ENCODE measurements at places on chromosomes 12 and 14.

DNA sequence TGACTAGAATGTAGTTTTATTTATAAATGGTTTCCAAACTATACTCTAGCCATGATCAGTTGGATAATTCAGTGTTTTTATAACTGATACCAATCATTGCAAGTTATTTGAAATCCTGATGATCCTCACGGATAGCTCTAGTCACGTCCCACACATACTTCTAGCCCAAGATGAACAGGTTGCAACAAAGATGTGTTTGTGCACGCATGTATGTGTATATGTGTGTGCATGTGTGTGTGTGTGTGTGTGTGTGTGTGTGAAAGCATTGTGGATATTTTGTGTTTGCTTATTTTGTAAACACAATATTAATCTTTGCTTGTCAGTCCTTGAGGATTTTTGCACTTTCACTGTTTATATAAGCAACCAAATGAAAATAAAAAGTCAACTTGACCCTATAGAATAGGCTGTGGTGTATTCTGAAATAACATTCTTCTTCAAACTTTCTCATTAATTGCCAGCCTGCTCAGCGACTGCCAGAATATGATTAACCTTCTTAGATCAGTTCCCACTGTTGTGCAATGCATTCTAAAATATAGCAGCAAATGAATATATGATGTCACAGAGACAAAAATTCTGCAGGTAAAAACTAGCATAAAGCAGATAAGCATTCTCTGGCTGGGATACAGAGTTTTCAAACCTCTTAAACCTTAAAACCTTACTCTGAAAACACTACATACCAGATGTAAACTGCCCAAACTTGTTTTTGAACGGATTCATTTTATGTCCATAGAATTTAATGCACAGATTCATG, 48.8 kb upstream of the HIF1A start:
- no peak for DNase-seq

DNA sequence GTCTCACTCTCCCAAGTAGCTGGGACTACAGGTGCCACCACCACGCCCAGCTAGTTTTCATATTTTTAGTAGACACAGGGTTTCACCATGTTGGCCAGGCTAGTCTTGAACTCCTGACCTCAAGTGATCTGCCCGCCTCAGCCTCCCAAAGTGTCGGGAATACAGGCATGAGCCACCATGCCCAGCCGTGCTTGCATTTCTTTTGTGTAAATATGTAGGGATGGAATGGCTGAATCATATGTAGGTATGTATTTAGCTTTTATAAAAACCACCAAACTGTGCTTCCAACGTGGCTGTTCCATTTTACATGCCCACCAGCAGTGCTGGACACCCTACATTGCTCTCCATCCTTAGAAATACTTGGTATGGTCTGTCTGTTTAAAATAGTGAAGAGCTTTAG, 32.8 kb upstream of the CLMN start:
- no peak for DNase-seq

DNA sequence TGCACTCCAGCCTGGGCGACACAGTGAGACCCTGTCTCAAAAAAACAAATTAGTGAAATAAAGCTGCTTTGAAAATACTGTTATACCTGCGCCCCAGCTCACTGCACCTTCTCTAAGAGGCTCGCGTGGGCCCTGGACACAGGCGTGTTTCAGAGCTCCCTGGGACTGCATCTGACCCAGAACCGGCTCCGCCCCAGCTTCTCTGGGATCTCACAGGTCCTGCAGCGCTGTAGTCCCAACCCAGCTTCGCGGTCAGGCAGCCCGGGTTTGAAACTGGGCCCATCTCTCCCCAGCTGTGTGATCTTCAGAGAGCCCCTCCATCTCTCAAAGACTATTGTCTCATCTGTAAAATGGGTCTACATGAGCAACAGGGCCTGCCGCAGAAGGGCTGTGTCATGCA, 7.5 kb downstream of the RIMBP2 start:
- no peak for DNase-seq

DNA sequence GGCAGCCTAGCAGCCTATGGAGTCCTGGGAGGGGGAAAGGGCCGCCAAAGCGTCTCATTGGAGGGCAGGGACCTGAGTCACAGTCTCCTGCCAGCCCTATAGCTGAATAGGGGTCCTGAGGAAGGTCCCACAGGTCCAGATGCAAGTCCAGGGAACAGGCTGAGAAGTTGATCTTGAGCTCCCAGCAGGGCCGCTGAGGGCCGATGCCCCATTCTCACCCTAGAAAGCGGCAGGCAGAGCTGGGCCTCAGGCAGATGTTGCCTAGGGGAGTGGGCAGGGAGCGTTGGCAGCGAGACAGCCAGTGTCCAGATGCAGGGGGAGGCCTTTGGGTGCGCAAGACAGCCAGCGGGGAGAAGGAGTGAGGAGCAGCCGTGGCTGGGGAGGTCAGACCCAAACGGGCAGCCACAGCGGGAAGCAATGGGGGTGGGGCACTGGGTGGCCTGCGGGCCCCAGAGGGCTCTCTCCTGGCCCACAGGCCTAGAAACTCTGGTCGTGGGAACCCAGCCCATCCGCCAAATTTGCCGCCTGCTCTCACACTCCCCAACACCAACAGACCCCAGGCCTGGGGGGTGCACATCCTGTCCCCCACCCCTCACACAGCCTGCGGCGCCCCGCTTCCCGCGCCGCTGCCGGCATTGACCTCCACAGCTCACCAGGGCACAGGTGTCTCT, 1.1 kb downstream of the HDAC7 start:
- no peak for DNase-seq

DNA sequence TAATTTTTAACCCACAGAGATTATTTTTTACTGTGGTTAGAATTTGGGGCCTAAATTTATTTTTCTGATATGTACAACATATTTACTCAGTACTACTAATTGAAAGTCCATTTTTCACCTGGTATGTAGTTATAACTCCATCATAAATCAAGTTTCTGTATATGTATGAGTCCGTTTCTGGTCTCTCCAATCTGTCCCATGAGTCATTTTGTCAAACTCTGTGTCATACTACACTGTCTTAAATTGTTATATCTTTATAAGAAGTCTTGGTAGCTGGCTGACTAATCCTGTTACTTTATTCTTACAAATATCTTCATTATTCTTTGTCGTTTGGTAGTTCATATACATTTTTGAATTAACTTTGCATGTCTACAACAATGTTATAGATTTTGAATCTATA, 344.0 kb downstream of the PDZRN4 start:
- no peak for DNase-seq

DNA sequence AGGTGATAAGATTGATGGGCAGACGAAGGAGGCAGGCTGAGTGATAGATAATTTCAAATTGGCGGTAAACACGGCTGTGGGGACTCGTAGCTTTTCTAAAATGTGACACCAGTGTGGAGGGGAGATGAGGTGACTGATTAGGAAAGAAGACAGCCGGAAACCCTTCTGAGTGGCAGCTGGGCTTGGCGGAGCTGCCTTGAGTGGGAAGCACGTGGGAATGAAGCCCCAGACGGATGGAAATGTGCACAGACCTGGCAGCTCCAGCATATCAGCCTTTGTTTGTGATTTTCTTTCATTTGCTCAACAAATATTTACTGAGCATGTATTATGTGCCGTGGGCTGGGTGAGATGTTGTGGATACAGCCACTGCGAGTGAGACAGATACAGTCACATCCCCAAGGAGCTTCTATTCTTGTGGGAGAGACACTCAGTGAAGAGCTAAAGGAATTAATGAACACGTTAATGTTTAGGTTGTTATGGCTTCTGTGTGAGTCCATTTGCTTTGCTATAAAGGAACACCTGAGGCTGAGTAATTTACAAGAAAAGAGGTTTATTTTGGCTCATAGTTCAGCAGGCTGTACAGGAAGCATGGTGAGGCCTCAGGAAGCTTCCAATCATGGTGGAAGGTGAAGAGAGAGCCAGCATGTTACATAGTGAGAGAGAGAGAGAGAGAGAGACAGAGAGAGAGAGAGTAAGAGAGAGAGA, 65.5 kb upstream of the LHX5 start:
- DNase-seq: no peak

- no peak for DNase-seq
Observed at GRCh38 chr12:78430551-78430950, 434.0 kb upstream of the SYT1 start.

DNA sequence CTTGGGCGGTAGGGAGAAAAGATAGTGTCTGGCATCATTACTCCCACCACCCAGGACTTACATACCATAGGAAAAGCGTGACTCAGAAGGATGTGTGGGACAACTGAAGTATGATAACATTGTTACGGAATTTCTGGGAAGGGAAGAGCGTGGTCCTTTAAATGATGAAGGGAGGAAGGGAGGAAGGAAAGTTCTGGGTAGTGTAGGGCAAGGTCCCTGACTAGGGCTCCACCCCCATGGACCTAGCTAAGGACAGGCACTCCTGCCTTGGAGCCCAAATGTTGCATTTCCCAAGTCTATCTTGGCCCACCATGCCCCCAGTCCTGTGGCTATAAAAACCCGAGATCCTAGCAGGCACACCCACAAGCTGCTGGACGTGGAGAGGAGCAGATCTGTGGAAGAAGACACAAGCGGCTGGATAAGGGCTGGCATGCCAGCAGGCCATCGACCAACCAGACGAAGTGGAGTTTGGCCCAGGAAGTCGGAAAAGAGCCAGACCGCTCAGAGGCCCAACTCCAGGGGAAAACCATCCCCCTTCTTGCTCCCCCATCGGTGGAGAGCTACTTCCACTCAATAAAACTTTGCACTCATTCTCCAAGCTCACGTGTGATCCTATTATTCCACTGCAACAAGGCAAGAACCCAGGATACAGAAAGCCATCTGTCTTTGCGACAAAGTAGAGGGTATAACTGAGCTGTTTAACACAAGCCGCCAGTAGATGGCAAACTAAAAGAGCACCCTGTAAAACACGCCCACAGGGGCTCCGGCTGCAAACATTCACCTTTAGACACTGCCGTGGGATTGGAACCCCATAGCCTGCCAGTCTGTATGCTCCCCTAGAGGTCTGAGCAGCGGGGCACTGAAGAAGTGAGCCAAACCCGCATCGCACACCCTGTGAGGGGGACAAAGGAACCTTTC, 23.0 kb upstream of the RAB21 start:
- DNase-seq: no peak

DNA sequence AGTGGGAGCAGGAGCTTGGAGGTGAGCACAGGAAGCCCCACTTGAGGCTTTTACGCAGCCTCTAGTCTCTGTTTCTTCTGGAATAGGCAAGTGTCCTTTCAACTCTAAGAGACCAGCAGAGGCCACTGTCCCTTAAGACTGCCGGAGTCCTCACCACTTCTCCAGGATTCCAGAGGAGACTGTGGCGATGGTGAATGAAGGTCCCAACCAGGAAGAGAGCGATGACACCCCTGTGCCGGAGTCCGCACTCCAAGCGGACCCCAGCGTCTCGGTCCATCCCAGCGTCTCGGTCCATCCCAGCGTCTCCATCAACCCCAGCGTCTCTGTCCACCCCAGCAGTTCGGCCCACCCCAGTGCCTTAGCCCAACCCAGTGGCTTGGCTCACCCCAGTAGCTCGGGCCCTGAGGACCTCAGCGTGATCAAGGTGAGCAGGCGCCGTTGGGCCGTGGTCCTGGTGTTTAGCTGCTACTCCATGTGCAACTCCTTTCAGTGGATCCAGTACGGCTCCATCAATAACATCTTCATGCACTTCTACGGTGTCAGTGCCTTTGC, 442 bp downstream of the FLVCR2 start:
- DNase-seq: no peak

DNA sequence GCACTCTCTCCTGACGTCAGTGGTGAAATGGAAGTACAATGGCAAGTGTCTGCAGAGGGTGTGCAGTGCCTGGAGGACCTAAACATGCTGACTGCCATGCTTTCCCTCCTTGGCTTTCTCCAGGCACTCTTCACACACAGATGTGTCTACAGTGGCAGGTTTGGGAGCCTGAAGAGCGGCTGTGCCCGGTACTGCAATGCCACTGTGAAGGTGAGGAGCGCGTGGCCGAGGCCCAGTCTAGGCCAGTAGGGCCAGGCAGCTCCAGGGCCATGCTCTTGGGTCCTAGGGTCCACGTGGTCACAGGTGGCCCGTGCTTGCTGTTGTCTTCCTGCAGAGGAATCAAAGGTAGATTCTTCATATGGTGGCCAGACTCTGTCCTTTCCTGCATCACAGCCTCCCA, 81.4 kb downstream of the STAB2 start:
- no peak for DNase-seq

- DNase-seq: peak; percentile 59
Observed at GRCh38 chr14:106586098-106586704, 1059.8 kb downstream of the TMEM121 start.

- no peak for DNase-seq
Observed at GRCh38 chr14:52596320-52596719, 43.7 kb downstream of the GPR137C start.

DNA sequence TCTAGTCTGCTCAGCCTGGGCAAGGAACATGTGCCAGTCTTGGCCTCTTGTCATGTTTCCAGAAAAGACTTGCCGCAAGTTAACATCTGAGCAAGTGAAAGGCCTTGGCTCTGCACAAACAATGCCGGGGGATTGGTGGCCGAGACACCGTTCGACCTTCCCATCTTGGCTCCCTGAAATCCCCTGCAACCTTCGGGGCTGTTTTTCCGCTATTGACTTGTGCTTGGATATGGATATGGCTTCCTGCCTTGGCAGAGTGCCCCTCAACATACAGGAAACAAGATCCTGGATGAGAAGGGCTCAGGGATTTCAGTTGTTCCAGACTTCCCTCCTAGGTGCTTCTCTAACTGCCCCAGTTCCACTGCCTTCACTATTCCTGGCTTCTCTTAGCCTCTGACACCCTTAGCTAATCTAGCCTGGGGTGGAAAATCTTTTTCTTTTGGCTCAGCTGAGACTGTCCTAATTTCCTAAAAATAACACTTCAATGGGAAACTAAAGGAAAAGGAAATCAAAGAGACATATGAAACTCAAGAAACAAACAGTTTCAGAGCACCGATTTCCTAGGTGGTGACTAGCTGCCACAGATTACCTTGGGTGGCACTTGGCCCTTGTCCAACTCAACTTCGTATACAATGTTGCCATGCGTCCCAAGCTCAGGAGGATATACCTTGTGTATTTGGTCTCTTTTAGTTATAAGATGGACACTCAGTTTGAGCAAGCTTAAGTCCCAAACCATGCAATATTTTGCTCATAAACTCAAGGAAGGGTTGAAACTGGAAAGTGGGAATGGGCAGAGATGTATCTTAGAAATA, 33.9 kb downstream of the RDH12 start:
- DNase-seq: no peak

DNA sequence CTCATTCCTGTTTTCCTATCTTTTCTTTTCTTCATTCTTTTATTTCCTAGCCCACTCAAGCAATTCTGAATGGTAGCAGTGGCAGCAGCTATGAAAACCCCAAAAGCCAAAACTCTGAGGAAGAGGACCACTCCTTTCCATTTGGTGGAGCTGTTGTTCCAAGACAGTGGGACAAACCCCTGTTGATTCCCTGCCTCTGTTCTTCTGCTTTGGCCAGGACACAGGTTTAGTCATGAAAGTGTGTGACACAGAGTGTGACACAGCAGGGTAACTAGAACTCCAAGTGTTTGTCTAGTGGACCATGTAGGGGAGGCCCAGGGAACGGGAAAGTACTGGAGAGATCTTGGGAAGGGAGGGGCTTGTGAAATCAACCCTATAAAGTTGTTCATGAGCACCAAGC, 71.1 kb downstream of the PTCSC3 start:
- peak; percentile 27 for DNase-seq

DNA sequence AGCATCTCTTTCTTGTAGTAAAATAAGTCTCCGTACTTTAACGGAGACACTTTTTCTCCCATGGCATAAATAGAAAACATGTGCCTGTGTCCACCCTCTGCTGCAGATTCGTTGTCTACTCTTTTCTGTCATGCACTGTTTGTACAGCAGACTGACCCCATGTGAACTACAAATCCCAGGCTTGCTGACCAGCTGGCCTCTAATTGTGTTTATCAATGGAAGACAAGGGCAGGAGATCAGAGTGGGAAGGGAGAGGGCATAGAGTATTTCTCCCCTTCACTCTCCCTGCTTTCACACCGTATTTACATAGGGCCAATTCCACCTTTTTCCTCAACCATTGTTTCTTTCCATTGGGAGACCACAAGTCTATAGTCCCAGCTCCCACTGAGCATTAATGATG, 31.0 kb upstream of the TMTC2 start:
- no peak for DNase-seq
